ENCODE measurements at places on chromosomes 6 and 20. TPM values are rescaled to one million over a fixed set of nuclear protein-coding genes. Genes with fewer than 3 reads are reported as not detected.
A peak's percentile ranks its signal among the peaks of the same experiment; 100 is the strongest.

The ULBP2 gene
- 1.4 TPM for total RNA-seq

The CLDN20 gene
- not detected for total RNA-seq

The MATN4 gene
- total RNA-seq = 0.37 TPM

The CBLN4 gene
- 0.37 TPM for total RNA-seq

The CGA gene
- total RNA-seq = not detected

The OXT gene
- not detected for total RNA-seq

The RAMACL gene
- not detected for total RNA-seq

The PDE10A gene
- total RNA-seq = not detected

The SYNJ2 gene
- total RNA-seq = 25.4 TPM

The BMP5 gene
- 1.2 TPM for total RNA-seq

The CST4 gene
- total RNA-seq = not detected

The OOEP gene
- not detected for total RNA-seq

DNA sequence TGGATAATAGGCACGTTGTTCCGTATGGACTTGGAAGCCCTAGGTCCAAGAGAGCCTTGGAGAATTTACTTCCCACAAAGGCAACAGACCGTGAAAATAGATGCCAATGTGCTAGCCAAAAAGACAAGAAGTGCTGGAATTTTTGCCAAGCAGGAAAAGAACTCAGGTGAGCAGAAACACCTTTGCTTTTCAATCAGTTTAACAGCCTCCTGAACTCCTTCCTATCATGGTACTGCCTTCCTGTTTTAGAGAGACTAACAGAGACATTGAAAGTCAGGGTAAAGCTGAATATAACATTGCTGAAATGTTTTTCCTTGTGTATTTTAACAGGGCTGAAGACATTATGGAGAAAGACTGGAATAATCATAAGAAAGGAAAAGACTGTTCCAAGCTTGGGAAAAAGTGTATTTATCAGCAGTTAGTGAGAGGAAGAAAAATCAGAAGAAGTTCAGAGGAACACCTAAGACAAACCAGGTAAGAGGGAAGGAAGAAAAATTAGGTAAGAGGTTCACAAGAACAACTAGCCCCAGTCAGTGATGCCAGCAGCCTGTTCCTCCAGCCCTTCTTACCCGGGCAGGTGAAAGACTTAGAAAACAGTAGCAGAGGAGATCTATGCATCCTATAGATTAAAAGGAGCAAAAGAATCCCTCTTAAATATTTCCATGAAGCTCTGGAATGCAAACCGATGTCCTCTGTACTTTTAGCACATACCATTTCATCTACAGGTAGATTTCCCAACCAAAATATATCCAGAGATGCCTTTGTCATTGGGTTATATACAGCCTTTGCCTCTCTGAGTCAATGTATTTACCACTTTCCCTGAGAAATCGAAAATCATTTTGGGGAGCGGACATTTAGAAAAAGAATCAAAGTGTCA lies 4.0 kb downstream of the EDN1 start:
- no peaks in the 10 kb centered on the region for H3K36me3 ChIP-seq
- DNase-seq = no peak
- H3K27ac ChIP-seq = peak overlapping the region; percentile 53
- H3K27me3 ChIP-seq = peaks cover 12% of the 10 kb centered on the region

DNA sequence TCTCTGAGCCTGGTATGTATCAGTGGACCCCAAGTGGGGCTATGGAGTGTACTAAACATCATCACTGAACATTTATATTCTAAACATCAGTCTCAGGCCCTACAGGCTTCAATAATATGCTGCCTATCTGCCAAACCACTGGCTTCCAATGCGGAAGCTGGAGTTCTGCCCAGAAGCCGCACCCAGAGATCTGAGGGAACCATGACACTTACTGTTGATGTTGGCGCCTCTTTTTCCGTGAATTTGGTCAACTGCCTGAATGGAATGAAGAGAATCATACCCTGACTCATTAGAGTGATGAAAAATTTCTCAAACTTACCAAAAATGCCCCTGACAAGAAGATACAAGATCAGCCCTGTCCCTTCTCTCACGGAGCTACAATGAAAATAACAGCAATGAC lies 66.2 kb downstream of the SLC22A23 start:
- DNase-seq = peak; percentile 81
- peak overlapping the region; percentile 44 for H3K27ac ChIP-seq
- H3K36me3 ChIP-seq = no peaks in the 10 kb centered on the region
- peaks cover 33% of the 10 kb centered on the region for H3K4me1 ChIP-seq
- no peaks in the 10 kb centered on the region for H3K27me3 ChIP-seq

- DNase-seq = no peak
- no peak overlapping the region for H3K4me3 ChIP-seq
- no peak overlapping the region for H3K27ac ChIP-seq
- no peaks in the 10 kb centered on the region for H3K36me3 ChIP-seq
These were observed 89.0 kb downstream of the TOX2 start for GRCh38 chr20:44003609-44004008.

DNA sequence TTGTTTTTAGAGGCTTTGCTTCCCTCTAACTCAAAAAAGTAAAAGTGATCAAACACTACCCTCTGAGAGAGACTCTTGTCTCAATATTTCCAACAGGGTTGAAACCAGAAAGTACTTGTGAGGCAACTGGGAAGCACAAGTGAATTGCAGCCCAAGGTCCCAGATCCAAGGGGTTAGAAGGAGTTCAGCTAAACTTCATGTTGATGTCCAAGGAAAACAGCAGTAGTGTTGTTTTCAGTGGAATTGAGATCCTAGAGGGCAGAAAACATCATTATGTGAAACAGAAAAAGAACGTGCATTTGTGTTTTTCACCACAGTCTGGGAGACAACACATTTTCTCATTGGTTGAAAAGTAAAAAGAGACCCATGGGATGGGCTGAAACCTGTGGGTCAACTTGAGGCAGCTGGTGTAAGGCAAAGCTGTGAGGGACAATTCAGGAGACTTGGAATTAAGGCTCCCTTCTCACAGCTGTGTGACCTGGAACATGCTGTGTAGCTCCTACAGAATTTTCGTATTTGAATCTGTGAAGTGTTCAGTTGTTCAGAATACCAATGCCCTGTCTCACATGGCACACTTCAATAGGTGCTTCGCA lies 508.3 kb downstream of the BMP2 start:
- no peaks in the 10 kb centered on the region for H3K36me3 ChIP-seq
- H3K4me1 ChIP-seq = no peaks in the 10 kb centered on the region
- no peak for DNase-seq
- H3K4me3 ChIP-seq = no peak overlapping the region
- no peaks in the 10 kb centered on the region for H3K27me3 ChIP-seq
- H3K27ac ChIP-seq = no peak overlapping the region

DNA sequence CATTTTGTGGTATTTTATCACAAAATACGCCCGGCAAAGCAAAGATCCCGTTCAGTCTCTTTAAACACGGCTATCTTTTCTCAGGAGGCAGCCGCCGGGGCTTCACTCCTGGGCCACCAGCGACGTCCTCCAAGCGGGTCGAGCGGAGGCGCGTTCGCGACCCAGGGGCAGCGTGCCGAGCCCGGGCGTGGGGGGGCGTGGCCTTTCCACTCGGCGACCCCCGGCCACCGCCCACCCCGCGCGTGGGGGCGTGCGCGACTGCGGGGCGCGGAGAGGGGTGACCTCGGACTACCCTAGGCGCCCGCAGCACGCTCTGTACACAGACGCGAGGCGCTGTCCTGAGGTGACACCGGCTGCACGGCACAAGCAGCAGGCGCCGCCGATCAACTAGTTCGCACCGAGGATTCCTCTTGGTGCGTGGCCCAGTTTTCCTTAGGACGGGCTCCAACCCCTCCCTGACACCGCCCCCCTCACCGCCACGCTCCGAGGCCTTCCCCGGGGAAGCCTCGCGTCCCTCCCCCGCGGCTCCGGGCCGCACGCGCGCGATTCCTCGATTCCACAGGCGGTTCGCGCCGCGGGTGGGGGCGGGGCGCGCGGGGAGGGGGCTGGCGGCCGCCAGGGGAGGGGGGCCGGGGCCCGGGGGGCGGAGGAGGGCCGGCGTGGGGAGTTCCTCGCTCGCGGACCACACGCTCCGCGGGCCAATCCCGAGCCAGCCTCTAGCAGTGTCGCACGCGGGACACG lies 1.1 kb upstream of the JARID2 start:
- no peaks in the 10 kb centered on the region for H3K27me3 ChIP-seq
- H3K4me1 ChIP-seq = peaks cover 8% of the 10 kb centered on the region

DNA sequence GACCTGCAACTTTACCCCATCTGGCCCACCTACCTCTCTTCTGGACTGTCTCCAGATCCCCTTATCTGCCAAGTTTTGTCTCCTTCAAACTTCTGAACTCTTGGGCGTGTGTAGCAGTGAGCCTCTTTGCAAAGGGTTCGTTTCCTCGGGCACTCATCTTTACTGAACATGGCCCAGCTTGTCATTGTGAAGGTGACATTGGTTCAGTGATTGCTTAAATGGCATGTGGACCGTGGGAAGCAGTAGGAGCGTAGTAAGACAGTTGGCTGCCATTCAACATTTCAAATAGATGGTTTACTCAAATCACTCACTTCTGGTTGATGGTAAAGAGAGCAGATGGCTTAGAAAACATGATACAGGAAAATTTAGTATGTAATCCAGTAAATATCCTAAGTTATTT lies 34.8 kb upstream of the KIF25 start:
- no peak overlapping the region for H3K27ac ChIP-seq
- DNase-seq = no peak
- no peak overlapping the region for H3K4me3 ChIP-seq
- H3K36me3 ChIP-seq = peaks cover 50% of the 10 kb centered on the region
- no peaks in the 10 kb centered on the region for H3K27me3 ChIP-seq

DNA sequence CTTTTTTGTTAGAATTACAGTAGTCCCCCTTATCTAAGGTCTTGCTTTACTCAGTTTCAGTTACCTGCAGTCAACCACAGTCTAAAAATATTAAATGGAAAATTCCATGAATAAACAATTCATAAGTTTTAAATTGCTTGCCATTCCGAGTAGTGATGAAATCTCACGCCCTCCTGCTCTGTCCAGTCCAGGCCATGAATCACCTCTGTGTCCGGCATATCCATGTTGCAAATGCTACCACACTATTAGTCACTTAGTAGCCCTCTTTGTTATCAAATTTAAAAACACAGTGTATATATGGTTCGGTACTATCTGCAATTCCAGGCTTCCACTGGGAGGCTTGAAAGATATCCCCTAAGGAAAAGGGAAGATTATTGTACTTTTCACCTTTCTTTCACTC lies 164.6 kb upstream of the FAM83B start:
- H3K4me3 ChIP-seq = no peak overlapping the region
- no peak for DNase-seq
- H3K36me3 ChIP-seq = no peaks in the 10 kb centered on the region
- no peak overlapping the region for H3K27ac ChIP-seq
- H3K4me1 ChIP-seq = no peaks in the 10 kb centered on the region
- no peaks in the 10 kb centered on the region for H3K27me3 ChIP-seq

- peaks cover 26% of the 10 kb centered on the region for H3K4me1 ChIP-seq
- no peaks in the 10 kb centered on the region for H3K36me3 ChIP-seq
- H3K4me3 ChIP-seq = no peak overlapping the region
- peaks cover 13% of the 10 kb centered on the region for H3K27me3 ChIP-seq
- H3K27ac ChIP-seq = no peak overlapping the region
These were observed 58.1 kb downstream of the UBE2V1 start for GRCh38 chr20:50054626-50055511.

DNA sequence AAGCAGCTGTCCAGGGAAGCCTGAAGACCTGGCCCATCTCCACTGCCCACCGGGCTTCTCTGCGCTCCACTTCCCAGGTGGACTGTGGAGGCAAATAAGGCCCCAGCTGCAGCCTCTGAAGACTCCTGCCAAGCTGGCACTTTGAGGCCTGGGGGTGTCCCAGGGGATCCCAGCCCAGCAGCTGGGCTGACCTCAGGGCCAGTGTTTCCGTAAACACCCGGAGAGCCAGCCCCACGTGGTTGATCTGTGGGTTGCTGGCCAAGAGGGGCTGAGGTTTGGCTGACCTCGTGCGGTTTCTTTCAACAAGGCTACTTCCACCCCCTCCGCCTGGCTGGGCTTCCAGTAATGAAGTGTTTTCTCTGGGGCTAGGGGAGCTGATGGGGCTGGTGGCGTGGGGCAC lies 12.4 kb upstream of the CCN5 start:
- H3K27me3 ChIP-seq = no peaks in the 10 kb centered on the region
- DNase-seq = peak; percentile 88
- H3K27ac ChIP-seq = peak overlapping the region; percentile 40
- no peak overlapping the region for H3K4me3 ChIP-seq
- peaks cover 48% of the 10 kb centered on the region for H3K4me1 ChIP-seq

- H3K36me3 ChIP-seq = peaks cover 4% of the 10 kb centered on the region
- peak; percentile 88 for DNase-seq
- H3K27ac ChIP-seq = peak overlapping the region; percentile 98
- H3K27me3 ChIP-seq = no peaks in the 10 kb centered on the region
These were observed 353 bp downstream of the TRAM2 start for GRCh38 chr6:52576392-52577021.

DNA sequence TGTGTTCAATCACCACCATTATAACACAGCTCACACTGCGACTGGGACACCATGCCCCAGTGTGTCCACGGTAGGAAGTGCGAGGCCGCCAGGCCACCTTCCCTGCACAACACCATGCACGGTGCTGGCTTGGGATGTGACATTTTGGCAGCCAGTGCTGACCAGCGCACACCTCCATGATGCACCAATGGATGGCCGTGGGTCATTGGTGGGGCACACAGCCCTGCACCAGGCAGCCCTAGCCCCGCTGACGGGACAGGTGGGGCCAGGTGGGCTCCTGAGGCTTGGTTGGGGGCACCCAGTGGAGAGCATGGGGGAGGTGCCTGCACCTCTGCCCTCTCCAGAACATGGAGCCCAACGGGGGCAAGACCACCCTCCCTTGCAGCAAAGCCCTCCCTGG lies 18.2 kb upstream of the FRMD1 start:
- no peak for DNase-seq
- H3K36me3 ChIP-seq = no peaks in the 10 kb centered on the region
- peaks cover 30% of the 10 kb centered on the region for H3K4me1 ChIP-seq
- H3K27me3 ChIP-seq = peaks cover 31% of the 10 kb centered on the region
- no peak overlapping the region for H3K4me3 ChIP-seq

- no peak overlapping the region for H3K27ac ChIP-seq
- H3K4me1 ChIP-seq = peaks cover 11% of the 10 kb centered on the region
- no peak for DNase-seq
- no peaks in the 10 kb centered on the region for H3K36me3 ChIP-seq
- H3K4me3 ChIP-seq = no peak overlapping the region
- no peaks in the 10 kb centered on the region for H3K27me3 ChIP-seq
These were observed 207.9 kb downstream of the MYLK4 start for GRCh38 chr6:2542858-2543218.

DNA sequence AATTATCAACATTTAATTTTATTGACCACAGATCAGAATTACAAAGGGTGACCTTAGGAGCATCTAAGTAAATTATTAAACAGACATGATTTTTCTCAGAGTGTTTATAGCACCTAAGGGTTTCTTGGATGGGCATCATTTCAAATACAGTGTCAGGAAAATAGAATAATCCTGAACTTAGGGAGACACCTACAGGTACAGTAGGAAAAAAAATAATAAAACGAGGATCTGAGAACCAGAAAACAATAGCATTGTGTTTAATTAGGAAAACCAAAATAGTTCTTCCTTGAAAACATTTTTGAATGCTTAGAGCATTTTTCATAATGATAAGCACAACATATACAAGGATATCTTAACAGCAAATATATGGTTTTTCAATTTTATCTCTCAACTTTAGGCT lies 39.2 kb downstream of the MMUT start:
- no peaks in the 10 kb centered on the region for H3K27me3 ChIP-seq
- H3K4me3 ChIP-seq = no peak overlapping the region
